ENCODE measurements at places on chromosomes 6 and 20. TPM values are rescaled to one million over a fixed set of nuclear protein-coding genes. Genes with fewer than 3 reads are reported as not detected.

Gene ANKRD6
- 3.1 TPM for total RNA-seq

Gene SEMG1
- total RNA-seq: not detected

Gene C4A
- 2.2 TPM for total RNA-seq

Gene SLC32A1
- total RNA-seq: not detected

Gene SNAP91
- under 0.01 TPM for total RNA-seq

Gene LPA
- not detected for total RNA-seq

Gene CYP39A1
- total RNA-seq: 0.22 TPM

Gene TRERF1
- total RNA-seq: 5.9 TPM

Gene KCNK5
- total RNA-seq: not detected

Gene KCNG1
- total RNA-seq: 24.3 TPM

Gene CCN6
- total RNA-seq: not detected

Gene FAXC
- 3.6 TPM for total RNA-seq

Gene SAMD3
- not detected for total RNA-seq

Gene RNASET2
- 54.6 TPM for total RNA-seq

Gene GRIK2
- total RNA-seq: 1.2 TPM

Gene PRSS35
- total RNA-seq: 0.11 TPM

Gene NCOA6
- 9.4 TPM for total RNA-seq

Gene BPIFB4
- not detected for total RNA-seq

Gene NOX3
- total RNA-seq: not detected

Gene KHDC3L
- not detected for total RNA-seq

Gene ANGPT4
- total RNA-seq: under 0.01 TPM

Gene TCP11
- total RNA-seq: 1.6 TPM

Gene CLPSL2
- not detected for total RNA-seq

Gene PLCB4
- total RNA-seq: 0.87 TPM

Gene ATP9A
- 4.9 TPM for total RNA-seq

Gene BEND6
- total RNA-seq: 12.6 TPM

Gene ZFAND3
- total RNA-seq: 14.5 TPM

All from placental epithelial cell (primary cell).